ENCODE measurements at places on chromosomes 6 and 20.

GRCh38 chr6:168744861-168745260 is 303.9 kb downstream of the SMOC2 start:
- no peak for DNase-seq

DNA sequence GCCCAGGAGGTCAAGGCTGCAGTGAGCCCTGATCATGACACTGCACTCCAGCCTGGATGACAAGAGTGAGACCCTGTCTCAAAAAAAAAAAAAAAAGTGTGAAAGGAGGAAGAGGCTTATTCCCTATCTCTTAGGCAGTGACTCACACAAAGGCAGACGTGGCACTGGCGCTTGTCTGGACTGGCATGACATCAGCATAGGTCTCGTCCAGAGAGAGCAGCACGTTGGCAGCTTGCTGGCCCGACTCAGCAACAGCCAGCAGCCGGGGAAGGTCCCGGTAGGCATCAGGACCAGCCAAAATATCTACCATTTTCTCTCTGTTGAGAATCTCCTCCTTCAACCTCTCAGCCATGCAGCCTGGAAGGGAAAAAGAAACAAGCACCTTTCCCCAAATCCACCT is 14.1 kb downstream of the CDK5RAP1 start:
- no peak for DNase-seq

GRCh38 chr20:21505810-21506530 is 7.9 kb downstream of the NKX2-2 start:
- peak; percentile 73 for DNase-seq

- DNase-seq, result peak; percentile 96
These were observed at the start of gene PEX6 for GRCh38 chr6:42978839-42979522. PEX6 (minus strand) TSS chr6:42979181; CDS start chr6:42979150, 31 bp downstream.

DNA sequence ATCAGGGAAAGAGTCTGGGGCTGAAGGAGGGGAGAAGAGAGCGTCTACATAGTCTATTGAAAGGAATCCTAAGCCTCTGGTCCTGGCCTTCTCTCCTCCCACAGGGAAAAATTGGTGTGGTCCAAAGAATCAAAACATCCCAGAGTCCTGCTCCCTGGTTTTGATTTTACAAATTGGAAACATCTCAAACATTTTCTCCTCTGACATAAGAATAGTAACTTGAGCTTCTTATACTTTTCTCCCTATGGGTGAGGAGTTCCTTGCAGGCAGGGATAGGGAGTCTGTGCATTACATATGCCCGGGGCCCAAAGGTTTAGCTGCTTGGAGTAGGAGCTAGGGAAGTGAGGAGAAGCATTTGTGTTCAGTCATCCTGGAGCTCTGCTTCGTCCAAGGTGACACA is 120.0 kb upstream of the GGTLC1 start:
- no peak for DNase-seq

DNA sequence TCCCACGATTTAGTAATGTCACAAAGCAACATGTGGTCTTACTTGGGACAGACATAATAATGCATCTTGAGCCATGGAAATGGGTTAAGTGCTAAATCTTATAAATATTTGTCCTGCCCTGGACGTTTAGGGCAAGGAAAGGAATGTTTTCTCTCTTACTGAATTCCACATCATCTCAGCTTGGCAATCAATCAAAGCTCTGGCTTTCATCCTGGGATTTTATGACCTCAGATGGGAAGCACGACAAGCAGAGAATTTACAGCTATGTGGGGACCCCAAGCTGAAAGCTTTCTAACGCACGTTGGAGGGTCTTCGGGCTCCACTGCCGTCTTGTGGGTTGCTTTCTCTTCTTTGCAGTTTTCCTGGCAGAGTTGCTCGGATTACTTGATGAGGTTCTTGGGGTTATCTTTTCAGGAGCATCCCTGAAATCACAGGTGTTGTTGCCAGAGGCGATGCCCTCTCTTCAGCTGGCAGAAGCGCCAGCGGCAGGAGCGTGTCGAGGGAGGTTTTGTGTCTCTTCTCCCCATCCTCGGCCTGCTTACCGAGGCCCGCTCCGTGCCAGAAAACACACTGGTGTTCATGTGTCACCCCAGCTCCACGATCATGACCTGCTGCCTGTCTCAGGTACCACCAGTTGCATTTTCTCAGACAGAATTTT is 73.4 kb upstream of the FRMD1 start:
- no peak for DNase-seq

GRCh38 chr6:328924-329323 is 36.6 kb downstream of the DUSP22 start:
- DNase-seq, result no peak
